Activated naive CD4-positive, alpha-beta T cell treated with Interleukin-2 at 50 U/mL for 16 hours (primary cell): ENCODE measurements at places on chromosomes 11 and 22.

DNA sequence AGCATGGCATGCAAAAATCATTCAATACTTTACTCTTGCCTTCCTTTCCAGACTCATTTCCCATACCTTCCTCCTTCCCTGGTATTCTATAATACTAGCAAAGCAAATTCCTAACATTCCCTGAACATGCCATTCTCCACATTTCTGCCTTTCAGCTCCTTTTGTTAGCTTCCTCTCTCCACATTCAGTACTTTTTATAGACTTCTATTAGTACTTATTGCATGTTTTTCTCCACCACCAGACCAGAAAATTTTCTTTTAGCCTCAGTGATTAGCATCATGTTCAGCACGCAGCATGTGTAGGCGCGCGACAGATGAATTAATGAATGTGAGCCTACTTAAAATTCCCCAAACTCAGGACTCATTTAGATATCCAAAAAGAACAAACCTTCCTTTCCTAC lies 935.3 kb downstream of the DLG2 start:
- no peak for DNase-seq

DNA sequence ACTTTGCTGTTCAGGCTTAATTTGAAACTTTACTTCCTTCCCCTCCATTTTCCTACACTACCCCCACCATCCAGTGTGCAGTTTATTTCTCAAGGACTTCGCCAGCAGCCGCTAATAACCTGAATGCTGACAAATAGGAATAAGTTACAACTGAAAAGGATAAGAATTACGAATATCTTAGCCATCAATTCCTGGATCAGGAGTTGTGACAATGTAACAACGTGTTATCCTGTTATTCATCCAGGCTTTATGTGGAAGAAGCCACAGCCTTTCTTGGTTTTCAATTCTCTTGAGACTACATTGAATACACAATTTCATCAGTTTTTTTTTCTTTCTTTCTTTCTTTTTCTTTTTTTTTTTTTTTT lies 5.9 kb downstream of the HBG1 start:
- no peak for DNase-seq

GRCh38 chr11:46491661-46492330 lies 100.2 kb upstream of the CHRM4 start:
- no peak for DNase-seq

DNA sequence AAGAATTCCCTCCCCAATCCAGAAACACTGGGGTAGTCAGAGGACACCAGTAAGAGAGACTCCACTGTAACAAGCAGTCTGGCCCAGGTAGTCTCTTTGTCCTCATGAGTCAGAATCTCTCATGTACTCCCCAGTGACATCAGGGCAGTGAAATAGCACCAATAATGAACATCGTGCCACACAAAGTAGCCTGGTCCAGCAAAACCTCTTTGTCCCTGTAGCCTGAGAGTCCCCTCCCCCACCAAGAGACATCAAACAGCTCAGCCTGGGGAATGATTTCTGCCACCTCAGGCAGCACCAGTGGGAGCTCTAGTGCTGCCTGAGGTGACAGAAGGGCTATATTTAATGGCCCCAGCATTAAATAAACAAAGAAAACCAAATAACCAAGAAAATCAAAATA lies 88.1 kb downstream of the SBF2 start:
- DNase-seq: no peak

DNA sequence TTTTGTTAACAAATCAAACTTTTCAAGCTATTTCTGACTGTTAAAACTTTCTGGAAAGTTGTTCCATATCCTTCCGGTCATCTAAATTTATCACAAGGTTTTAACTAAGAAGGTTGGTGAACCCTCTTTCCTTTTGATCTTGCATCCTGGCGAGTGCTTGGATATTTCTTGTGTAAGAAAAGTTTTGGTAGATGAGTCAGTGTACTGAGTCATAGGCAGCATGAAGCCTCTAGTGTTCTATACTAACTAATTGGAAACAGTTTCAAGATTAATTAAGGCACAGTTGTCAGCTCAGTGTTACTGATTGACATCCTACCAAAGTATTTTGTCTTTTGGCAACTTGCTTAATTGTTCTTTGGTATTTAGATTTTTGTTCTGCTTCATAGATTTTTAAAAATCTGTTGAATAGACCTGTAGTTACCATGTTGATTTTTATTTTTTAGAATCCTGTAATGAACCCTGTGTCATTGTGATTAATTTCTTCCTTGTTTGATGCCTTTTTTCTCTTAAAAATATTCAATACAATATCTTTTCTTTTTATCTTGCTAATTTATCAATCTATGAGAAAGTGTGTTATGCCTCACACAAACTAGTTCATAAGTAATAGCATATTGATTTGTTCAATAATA lies 38.0 kb downstream of the METTL15 start:
- no peak for DNase-seq
